ENCODE measurements at places on chromosomes 12 and 14.

DNA sequence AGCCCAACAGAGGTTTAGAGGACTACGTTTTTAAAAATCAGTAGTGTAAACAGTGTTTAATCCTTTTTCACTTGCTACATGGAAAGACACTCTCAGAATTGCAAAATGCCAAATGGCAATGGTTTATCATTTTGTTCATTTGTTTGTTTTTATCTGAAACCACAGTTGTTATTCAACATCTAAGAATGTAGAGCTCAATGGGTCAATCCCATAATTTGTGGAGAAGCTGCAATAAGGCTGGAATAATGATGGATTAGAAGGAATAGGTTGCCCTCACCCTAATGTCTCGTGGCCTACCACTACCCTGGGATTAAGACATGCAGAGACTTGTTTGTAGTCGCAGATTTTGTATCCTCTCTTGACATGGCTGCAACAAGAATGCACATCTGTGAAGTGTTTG lies 115.7 kb downstream of the LLPH start:
- DNase-seq, result no peak

DNA sequence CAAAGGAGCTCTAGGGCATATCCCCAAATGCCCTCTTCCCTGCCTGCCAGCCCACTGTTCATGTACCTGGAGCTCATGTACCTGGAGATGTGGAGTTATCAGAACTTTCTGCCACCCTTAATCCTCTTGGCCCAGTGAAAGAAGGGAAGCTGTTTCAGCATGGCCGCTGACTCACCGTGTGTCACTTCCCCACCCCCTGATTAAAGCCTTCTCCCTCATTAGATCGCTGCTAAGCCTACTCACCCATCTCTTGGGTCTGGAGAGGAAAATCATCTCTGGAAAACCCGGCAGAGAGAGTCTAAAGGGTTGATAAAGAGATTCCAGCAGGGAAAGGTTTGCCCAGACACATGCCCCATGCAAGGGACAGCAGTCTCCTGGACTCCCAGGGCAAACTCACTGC lies 4.5 kb upstream of the LTBP2 start:
- DNase-seq, result no peak

DNA sequence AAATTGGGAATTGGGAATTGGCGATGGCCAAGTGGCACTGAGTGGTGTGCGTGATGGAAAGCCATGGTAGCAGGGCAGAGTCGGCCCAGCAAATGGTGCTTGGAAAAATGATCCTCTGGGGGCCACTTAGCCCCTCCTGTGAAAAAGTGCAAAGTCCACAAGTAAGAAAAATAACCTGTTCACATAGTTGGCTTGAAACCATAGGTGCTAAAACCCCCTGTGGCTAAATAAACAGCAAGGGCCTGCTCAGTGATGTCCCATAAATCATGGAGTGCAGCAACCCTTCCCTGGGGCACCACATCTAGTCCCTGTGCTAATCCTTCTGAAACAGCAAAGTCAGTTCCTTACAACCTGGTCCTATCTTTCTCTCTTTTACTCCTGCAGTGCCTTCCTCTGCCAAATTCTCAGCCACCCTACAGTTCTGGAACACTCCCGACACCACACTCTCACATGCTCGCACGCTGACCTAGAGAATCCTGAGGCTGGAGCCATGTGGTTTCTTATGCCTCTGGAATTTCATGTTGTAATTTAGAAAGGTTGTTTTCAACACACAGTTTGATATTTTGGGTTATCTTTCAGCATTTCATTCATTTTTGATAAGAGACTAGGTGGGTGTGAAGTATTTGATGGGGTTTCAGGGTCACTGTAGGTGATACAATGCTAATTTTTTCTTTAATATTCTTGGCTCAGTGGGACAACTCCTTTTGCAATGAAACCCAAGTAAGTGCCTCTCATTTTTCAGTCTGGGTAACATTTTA lies 123.6 kb downstream of the SMOC1 start:
- DNase-seq, result no peak

GRCh38 chr12:68137335-68137830 lies 22.2 kb downstream of the IFNG start:
- no peak for DNase-seq

- no peak for DNase-seq
Observed at GRCh38 chr14:59303216-59303615, 114.7 kb downstream of the DAAM1 start.

- no peak for DNase-seq
Observed at GRCh38 chr12:104712477-104712876, 245.6 kb downstream of the SLC41A2 start.
